ENCODE measurements at places on chromosomes 3 and 15.

DNA sequence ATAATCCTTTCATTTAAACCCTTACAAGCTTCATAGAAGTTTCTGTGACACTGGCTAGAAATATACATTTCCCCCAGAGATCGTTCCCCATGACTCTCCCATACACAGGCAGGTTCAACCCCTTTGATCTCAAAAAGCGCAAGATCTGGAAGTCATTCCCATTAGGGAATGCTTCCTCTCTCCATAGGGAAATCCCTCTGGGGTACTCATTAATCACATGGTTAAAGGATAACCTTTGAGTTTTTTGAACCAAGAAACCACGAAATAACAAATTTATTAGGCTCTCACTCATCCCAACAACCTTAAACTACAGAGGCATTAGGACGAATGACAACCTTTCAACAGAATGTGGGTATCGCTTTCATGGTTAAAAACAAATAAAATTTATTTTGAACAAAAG lies 211.9 kb upstream of the PRICKLE2 start:
- DNase-seq: no peak

DNA sequence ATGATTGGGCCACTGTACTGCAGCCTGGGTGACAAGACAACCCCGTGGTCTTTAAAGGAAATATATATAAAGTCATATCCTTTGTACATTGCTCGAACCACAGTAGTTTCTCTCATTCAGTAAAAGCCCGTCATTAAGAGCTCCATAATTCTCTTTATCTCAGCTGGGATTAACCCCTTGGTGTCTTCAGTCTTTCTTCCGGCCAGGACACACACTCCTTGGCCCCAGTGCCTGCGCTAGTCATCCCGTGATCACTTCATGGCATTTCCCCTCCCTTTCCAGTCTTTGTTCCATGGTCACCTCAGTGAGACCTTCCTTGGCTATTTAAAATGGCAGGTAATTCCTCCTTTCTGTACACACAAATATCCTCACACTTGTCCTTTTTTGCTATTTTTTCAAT lies 3.3 kb downstream of the RPL35A start:
- no peak for DNase-seq

DNA sequence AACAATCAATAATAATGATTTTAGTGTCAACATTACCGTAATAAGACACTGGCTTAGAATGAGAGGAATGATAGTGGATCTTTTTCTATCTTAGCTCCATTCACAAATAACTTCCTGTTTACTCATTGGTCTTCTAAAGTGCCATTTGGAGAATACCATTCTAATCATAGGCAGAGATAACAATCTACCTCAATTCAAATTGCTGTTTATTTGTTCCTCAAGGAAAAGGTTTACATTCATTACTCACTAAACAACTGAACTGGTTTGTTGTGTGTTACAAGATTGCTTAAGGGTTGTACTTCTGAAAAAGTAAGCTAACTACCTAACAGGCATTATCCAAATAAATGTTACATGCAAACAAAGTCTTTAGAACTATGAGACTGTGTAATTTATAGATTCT lies 8.1 kb upstream of the PCOLCE2 start:
- DNase-seq: no peak

DNA sequence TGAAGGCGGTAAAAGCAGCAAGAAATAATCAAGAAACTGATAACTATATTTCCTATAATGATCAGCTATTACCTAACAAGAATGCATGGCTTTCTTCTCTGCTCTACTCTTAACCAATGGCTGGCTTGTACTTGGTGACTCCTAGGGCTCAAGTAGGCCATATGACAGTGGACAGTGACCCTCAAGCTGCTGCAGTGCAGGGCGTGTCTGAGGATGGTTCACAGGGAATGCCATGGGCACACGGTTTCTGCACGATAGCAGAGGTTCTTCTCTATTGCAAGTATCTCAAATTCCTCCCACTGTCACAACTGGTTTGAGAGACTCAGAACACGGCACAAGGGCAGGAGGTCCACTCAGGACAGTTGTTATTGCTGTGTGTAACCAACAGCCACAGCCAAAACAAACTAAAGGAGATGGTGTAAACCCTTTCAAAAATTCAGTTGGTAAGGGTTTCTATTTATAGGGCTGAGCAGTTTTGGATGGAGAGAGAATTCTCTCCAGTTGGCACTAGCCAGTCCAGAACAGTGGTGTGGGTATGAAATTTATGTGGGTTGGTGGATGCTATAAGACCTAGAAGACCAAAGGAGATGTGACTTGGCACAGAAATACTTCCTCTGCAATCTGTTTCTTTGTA lies 103.2 kb upstream of the ST8SIA2 start:
- no peak for DNase-seq

- no peak for DNase-seq
Measured at GRCh38 chr3:59515966-59516365, 466.1 kb upstream of the CFAP20DC start.

DNA sequence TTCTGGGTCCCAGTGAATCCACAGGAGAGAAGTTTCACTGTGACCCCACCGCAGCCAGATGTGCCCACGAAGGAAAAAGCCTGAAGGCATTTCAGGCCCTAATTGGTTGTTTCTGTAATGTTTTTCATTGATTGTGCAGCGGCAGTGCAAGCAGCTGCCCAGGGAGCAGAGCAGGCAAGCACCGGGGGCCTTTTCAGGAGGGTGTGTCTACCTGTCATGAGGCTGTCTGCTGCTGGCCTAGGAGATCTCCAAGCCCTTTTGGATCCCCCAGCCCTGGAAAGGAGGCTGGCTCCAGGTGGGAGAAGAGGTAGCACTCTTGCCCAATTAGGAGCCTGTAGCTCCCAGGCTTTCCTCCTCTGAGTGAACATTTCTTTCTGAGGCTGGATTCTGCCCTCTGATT lies 108.8 kb downstream of the EPHB1 start:
- no peak for DNase-seq

- DNase-seq: no peak
Measured at GRCh38 chr15:99090938-99091337, 13.9 kb upstream of the SYNM start.

DNA sequence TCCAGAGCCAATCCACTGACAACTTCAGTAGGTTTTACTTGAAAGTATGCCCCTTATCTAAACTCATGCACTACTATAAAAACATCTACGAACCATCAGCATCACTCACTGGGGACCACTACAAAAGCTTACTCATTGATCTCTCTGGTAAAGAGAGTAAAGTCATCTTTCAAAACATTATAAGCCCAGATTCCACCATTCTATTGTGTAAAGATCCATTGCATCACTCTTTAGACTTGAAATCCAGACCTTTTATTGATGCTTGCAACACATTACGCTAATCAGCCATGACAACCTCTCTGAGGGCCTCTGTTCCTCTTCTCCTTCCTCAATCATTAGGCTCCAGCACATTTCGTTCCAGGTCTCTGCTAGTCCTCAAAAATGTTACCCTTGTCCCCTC lies 248.9 kb upstream of the WNT5A start:
- DNase-seq: no peak

- DNase-seq: no peak
Measured at GRCh38 chr15:90205050-90205848, 4.1 kb downstream of the SEMA4B start.
